Osteoblast (primary cell): ENCODE measurements at places on chromosomes 1 and 21. TPM values are rescaled to one million over a fixed set of nuclear protein-coding genes. Genes with fewer than 3 reads are reported as not detected.

DNA sequence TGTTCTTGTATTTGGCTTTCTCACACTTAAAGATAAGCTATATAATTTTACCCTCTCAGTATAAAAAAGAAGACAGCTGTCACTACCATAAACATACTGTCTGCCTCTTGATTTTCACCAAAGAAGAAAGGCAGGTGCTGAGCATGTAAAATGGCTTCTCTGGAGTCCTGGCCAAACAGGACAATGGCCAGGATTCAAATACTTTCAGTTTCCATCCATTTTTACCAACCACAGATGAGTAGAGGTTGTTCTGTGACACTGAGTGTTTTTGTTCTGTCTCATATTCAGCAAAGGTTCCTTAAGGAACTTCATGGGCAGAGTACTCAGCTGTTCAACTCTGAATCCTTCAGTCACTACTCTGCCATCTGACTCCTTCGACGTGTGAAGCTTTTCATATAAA lies 29.4 kb upstream of the RAB3GAP2 start:
- H3K27ac ChIP-seq: no peak overlapping the region
- no peaks in the 10 kb centered on the region for H3K36me3 ChIP-seq
- DNase-seq: no peak
- no peak overlapping the region for H3K4me3 ChIP-seq
- H3K4me1 ChIP-seq: peaks cover 30% of the 10 kb centered on the region

The LHX8 gene
- total RNA-seq: not detected in 2 replicates

- peak overlapping the region; percentile 58 for H3K4me3 ChIP-seq
- H3K27ac ChIP-seq: no peak overlapping the region
- peaks cover 20% of the 10 kb centered on the region for H3K4me1 ChIP-seq
- no peaks in the 10 kb centered on the region for H3K27me3 ChIP-seq
- DNase-seq: no peak
Observed at GRCh38 chr1:56574794-56575193, 4.6 kb downstream of the PLPP3 start.

DNA sequence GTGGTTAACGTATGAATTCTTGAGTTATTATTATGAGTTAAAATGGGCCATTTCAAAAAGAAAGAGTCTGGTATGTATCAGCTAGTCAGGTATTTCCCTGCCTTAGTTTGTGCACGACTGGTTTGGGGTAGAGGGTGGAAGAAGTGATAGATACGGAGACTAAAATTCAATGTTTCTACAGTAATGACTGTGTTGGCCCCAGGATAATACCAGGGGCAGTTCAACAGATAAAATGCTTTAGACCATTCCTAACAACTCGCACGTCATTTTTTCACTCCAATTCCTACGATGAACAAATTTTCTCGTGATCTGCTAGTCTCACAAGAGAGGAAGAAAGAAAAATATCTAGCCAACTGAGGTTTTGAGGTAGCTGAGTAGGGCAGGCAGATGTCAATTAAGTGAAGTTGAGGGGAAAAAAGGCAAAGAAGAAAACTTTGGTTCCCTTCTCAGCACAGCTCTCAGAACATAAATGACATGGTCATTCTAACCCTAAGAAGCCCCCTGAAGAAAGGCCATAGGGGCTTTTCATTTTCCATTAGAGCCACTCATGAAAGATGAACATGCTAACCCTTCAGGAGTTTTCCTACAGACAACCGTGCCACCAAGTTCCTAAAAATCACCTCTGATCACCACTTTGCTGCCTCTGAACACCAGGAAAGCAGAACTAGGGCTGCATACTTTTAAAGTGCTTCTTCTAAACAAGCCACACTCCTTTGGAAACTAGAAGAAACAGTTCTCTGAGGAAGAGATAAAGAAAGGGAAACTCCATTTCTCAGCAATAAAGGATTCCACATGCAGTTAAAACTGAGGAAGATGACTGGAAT lies 5.6 kb downstream of the MCOLN2 start:
- H3K27ac ChIP-seq: no peak overlapping the region
- H3K27me3 ChIP-seq: peaks cover 30% of the 10 kb centered on the region
- DNase-seq: no peak
- H3K36me3 ChIP-seq: no peaks in the 10 kb centered on the region
- no peaks in the 10 kb centered on the region for H3K4me1 ChIP-seq

The S100A10 gene
- 103 and 116 TPM in 2 replicates for total RNA-seq

DNA sequence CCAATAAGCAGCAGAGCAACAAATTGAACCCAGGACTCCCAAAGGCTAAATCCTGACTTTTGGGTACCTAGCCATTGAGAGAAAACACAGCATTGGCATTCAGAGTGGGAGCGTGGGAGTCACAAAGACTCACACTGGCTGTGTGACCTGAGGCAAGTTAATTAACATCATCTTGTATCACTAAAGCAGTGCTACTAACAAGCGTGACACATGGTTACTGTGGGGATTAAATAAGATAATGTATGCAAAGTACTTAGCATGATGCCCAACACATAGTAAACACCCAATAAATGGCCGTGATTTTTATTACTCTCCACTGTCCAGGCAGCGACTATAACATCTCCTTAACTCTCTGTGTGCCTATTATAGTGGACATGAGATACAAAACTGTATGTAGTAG lies 73.3 kb downstream of the CD34 start:
- H3K4me3 ChIP-seq: no peak overlapping the region
- H3K4me1 ChIP-seq: no peaks in the 10 kb centered on the region
- H3K27ac ChIP-seq: no peak overlapping the region
- H3K27me3 ChIP-seq: no peaks in the 10 kb centered on the region
- no peak for DNase-seq

GRCh38 chr1:84208935-84209334 lies 64.9 kb downstream of the PRKACB start:
- H3K27me3 ChIP-seq: no peaks in the 10 kb centered on the region
- H3K27ac ChIP-seq: no peak overlapping the region
- H3K36me3 ChIP-seq: no peaks in the 10 kb centered on the region

The HCRTR1 gene
- total RNA-seq: not detected in 2 replicates

GRCh38 chr1:8040586-8040985 lies 14.5 kb upstream of the ERRFI1 start:
- DNase-seq: peak; percentile 96
- H3K27ac ChIP-seq: peak overlapping the region; percentile 46
- H3K4me3 ChIP-seq: no peak overlapping the region
- H3K36me3 ChIP-seq: no peaks in the 10 kb centered on the region
- no peaks in the 10 kb centered on the region for H3K27me3 ChIP-seq

The OR2L8 gene
- not detected in 2 replicates for total RNA-seq

GRCh38 chr1:248670003-248670402 lies 14.7 kb upstream of the OR2T27 start:
- H3K4me1 ChIP-seq: no peaks in the 10 kb centered on the region
- no peak overlapping the region for H3K27ac ChIP-seq
- H3K4me3 ChIP-seq: no peak overlapping the region
- DNase-seq: no peak
- no peaks in the 10 kb centered on the region for H3K36me3 ChIP-seq

DNA sequence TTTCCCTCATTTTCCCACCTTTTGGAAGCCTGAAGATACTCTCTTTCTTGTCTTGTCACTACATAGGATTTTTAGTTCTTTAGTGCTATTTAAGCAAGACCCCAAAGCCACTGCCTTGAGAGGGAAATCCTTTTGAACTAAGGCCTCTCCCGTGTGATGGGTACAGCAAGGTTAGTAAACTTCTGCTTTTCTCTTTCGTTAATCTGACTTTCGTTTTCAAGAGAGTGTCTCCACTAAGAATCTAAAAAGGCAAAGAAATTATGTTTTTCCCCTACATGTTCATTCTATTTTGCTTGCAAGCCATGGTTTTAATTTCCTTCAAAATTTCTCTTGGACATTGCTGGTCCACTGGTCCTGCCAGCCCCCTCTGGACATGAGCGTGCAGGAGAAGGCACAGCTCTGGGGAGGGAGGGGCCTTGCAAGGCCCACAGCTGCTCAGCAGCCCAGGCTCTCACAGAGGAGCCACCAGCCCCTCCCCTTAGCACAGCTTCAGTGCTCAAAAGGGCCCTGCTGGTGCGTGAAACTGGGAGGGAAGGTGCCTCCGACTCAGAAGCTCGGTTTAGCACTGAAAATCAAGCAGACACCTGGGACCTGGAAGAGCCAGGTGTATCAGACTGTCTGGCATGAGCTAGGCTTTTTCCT lies 210.9 kb upstream of the GALNT2 start:
- no peak overlapping the region for H3K4me3 ChIP-seq
- no peaks in the 10 kb centered on the region for H3K36me3 ChIP-seq
- H3K27me3 ChIP-seq: no peaks in the 10 kb centered on the region
- no peak overlapping the region for H3K27ac ChIP-seq
- DNase-seq: no peak

GRCh38 chr1:70487910-70488665 lies 77.0 kb downstream of the CTH start:
- no peak overlapping the region for H3K4me3 ChIP-seq
- H3K36me3 ChIP-seq: no peaks in the 10 kb centered on the region
- H3K27me3 ChIP-seq: no peaks in the 10 kb centered on the region

DNA sequence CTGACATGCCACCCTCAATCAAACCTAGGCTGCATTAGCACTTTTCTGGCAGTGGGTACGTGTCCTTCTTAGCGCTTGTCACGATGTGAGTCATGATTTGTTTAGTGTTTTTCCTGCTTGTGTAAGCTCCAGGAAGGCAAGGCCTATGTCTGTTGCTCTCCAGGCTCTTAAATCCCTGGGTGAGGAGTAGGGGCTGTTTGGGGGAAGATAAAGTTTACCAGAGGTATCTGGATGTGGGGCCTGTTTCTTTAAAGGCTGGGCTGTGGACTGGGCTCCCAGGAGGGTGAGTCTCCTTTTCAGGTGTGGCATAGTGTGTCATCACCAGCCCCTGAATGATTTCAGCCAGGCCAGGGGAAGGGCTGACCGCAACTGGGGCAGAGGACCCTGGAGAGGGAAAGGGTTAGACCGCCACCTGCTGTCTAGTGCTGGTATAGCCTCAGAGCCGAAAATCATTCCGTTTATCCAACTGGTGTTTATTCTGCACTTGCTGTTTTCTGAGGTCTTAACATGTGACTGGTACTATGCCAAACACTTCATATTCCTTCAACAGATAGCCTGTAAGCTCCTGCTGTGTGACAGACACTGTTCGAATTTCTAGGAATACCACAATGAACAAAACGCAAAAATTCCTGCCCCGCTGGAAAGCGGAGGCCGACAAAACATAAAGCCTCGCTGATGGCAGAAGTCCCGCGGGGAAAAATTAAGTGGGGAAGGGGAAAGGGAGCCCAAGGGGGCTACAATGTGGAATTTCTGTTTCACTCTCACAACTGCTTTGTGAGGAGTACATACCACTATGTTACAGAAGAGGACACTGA lies 9.7 kb downstream of the SERINC2 start:
- H3K4me3 ChIP-seq: no peak overlapping the region
- no peaks in the 10 kb centered on the region for H3K27me3 ChIP-seq
- peaks cover 14% of the 10 kb centered on the region for H3K4me1 ChIP-seq
- peaks cover 29% of the 10 kb centered on the region for H3K36me3 ChIP-seq

- no peak for DNase-seq
- H3K4me1 ChIP-seq: no peaks in the 10 kb centered on the region
- no peak overlapping the region for H3K4me3 ChIP-seq
- no peak overlapping the region for H3K27ac ChIP-seq
Observed at GRCh38 chr1:111672331-111672730, 52.7 kb downstream of the RAP1A start.

The MPZ gene
- 0.88 and 2.2 TPM in 2 replicates for total RNA-seq

The PALMD gene
- total RNA-seq: 2.5 and 5.6 TPM in 2 replicates

GRCh38 chr1:109818988-109819764 lies 55.5 kb upstream of the EPS8L3 start:
- no peak for DNase-seq
- no peaks in the 10 kb centered on the region for H3K36me3 ChIP-seq
- peaks cover 35% of the 10 kb centered on the region for H3K4me1 ChIP-seq
- no peak overlapping the region for H3K4me3 ChIP-seq
- H3K27ac ChIP-seq: no peak overlapping the region
- no peaks in the 10 kb centered on the region for H3K27me3 ChIP-seq

DNA sequence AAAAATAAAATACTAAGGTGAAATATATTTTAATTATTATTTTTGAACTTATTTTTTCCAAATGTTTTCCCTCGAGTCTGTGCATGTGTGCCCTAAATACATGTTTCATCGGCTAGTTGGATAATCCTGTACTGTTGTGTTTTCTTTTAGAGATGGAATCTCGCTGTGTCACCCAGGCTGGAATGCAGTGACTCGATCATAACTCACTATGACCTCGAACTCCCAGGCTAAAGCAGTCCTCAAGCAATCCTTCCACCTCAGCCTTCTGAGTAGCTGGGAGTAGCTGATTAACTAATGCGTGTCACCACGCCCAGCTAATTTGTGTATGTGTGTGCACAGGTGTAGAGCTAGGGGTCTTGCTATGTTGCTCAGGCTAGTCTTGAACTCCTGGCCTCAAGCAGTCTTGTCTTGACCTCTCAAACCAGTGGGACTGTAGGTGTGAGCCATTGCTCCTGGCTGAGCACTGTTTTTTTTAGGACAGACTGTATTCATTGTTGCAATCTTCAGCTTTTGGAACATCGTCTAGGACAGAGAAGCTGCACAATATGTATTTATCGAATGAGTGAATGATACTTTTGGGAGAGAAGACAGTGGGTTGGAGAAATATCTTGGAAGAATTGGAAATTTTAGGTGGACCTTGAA lies 4.8 kb upstream of the TMCO1 start:
- no peaks in the 10 kb centered on the region for H3K27me3 ChIP-seq
- H3K36me3 ChIP-seq: peaks cover 6% of the 10 kb centered on the region
- peak; percentile 72 for DNase-seq
- H3K4me3 ChIP-seq: no peak overlapping the region

The TFF3 gene
- not detected in 2 replicates for total RNA-seq
